ENCODE measurements at places on chromosomes 5 and 9. TPM values are rescaled to one million over a fixed set of nuclear protein-coding genes. Genes with fewer than 3 reads are reported as not detected.

The TMOD1 gene
- 186 TPM for total RNA-seq

The TAF11L5 gene
- not detected for total RNA-seq

The BHMT2 gene
- 7.9 TPM for total RNA-seq

The GRM6 gene
- total RNA-seq = not detected

The CCNI2 gene
- 0.08 TPM for total RNA-seq

The CENPK gene
- total RNA-seq = 0.38 TPM

The PPP3R2 gene
- total RNA-seq = not detected
